Central memory CD4-positive, alpha-beta T cell (primary cell): ENCODE measurements at places on chromosomes 6 and 20.

DNA sequence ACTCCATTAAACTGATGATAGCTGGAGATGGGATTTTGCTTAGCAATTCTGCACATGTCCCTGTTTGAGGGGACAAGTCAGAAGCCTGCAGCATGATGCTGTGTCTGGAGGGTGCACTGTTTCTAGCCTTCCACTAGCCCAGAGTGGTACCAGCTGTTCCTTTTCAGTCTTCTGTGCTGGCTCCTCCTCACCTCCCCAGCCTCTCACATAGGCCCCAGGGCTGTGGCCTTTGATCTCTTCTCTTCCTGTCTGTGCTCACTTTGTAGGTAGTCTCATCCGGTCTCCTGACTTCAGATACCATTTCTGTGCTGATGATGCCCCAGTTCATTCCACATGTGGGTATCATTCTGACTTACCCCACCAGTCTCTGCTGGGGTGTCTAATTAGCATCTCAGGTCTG is 126.3 kb downstream of the HIVEP1 start:
- DNase-seq, result peak; percentile 65

DNA sequence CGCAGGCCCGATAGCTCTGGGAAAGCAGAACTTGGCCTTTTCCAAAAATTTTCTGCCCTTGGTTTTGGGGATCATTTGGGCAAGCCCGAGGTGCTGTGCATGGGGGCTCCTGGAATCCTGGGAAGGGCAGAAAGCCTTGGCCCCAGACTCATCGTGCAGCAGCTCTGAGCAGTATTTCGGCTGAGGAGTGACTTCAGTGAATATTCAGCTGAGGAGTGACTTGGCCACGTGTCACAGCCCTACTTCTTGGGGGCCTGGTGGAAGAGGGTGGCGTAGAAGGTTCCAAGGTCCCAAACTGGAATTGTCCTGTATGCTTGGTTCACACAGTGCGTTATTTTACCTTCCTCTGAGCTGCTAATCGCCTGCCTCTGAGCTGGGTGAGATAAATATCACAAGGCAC is 1.1 kb upstream of the BMP2 start:
- no peak for DNase-seq

- peak; percentile 42 for DNase-seq
Observed at GRCh38 chr6:154928325-154928922, 66.7 kb upstream of the TIAM2 start.

GRCh38 chr6:167962711-167963110 is 34.8 kb upstream of the KIF25 start:
- DNase-seq, result no peak

GRCh38 chr6:135854799-135855198 is 3.3 kb downstream of the PDE7B start:
- no peak for DNase-seq

DNA sequence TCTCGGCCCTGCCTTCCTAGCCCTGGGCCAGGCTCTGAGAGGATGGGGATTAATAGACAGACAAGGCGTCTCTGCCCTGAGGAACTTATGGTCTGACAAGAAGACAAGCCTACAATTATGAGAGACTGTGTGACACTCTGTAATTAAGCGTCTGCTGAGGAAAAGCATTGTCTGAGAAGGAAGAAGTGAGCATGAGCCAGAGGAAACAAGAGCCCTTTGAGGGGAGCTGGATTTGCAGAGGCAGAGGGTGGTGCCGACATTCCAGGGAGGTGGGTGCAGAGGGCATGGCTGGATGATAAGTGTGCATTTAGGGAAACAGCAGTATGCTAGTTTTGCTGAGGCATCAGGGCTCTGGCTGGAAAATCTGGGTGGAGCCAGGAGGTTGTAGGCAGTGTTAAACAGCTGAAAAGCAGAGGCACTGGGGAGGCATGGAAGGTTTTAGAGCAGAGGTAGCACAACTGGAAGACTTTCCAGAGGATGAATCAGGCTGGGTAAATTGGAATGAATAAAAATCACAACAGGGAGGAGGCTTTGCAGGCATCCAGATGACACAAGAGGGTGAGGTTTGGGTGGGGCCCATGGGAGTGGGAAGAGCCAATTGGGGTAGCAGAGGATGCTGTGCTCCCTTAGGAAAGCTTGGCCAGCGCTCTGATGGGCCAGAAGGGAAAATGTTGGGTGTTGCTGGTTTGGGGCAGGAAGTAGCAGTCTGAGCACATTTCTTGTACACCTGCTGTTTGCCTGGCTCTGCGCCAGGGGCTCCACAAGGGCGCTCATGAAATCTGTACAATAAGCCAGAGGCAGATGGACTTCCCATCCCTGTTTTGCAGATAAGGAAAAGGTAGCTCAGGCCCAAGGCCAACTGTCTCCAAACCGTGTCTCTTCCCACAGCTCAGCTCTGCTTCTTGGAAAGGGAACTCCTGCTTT is 74.0 kb upstream of the MYL9 start:
- peak; percentile 59 for DNase-seq

DNA sequence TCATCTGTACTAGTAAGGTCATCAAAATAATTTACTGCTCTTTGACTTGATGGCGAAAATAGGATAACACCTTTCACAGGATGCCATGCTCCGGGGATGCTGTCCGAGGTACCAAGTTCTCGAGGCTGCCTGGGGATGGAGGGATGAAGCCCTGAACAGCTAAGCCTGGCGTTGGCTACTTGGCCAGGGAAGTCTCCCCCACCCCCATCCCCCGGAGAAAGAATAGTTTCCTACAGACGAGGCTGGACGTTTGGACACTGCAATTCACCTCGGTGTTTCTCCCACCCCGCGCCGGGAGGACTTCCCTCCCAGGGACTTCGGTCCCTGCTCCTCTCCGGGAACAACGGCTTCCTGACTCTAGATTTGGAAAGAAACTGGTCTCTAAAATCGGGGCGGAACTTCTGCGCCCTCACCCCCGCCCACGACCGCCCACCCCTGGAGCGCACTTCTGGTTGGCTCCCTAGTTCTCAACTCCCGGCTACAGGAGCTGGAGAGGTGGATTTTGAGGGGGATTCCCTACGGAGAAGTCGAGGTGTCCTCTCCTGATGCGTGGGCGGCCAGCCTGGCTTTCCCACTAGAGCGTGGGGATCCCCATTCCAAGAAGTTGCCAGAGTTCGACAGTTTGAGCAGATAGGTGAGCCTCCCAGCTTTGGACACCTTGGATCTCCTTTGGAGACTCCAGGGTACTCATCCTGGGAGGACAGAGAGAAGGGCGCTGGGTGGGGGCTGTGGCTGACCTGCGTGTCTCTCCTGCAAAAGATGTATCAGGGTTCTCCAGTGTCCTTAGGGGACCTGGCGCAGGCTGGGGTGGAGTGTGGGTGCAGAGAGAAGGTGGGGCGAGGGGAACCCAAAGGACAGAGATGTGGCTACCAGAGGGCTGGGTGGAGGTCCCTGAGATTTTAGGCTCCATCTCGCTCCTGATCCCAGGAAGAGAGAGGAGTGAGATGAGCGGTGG is 1.1 kb downstream of the PCSK2 start:
- no peak for DNase-seq

GRCh38 chr20:3172933-3173609 is at the start of gene LZTS3:
Gene LZTS3 (minus strand): TSS chr20:3173549. CDS start chr20:3167163, 6,386 bp downstream.
- peak; percentile 87 for DNase-seq

DNA sequence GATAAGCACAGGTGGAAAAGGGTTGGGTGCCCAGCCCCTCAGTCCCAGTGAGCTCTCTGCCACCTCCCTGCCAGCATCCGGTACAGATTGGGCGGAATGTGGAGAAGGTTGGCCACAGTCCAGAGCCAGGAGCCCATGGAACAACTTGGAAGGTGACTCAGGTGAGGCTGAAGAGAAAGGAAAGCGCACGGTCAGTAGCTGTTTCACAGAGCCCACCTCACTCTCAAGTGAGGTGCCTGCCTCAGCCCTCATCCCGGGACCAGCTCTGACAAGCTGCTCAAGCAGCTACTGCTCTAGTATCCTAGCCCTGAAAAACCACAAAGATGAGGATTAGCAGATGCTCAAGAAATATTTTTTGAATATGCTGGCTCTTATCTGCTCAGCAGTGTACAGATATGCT is 1.1 kb upstream of the MMP24OS start:
- no peak for DNase-seq

- DNase-seq, result no peak
Observed at GRCh38 chr6:37637562-37638413, 59.9 kb downstream of the MDGA1 start.

DNA sequence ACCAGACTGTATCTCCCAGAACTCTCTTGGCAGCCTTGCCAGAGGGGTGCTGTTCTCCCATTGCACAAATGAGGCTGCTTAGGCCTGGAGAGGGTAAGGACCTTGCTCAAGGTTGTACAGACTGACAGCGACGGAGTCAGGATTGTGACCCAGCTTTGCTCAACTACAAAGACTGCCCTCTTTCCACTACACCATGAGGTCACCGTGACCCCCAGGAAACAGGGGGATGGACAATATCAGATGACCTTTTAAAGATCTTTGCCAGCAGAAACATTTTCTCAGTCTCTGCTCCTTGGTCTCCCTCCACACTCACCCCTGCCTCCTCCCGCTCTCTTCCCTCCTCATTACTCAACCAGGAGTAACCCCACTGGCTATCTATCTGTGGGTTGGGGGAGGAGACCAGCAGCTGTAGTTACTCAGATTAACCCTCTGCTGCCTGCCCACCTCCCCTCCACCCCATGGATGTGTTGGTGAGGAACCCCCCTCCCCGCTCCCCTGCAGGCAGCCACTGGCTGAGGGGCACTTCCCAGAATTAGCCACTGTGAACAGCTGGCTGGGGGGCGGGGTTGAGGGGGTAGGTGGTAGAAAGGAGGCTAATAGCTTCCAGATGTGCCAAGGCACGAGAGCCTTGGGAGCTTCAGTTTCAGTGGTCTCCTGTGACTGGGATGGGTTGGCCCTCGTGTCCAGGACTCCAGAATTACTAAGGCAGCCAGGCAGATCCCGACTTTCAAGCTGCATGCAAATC is 26.9 kb upstream of the MRPS18A start:
- no peak for DNase-seq

GRCh38 chr6:138493413-138493812 is 5.9 kb downstream of the NHSL1 start:
- no peak for DNase-seq

DNA sequence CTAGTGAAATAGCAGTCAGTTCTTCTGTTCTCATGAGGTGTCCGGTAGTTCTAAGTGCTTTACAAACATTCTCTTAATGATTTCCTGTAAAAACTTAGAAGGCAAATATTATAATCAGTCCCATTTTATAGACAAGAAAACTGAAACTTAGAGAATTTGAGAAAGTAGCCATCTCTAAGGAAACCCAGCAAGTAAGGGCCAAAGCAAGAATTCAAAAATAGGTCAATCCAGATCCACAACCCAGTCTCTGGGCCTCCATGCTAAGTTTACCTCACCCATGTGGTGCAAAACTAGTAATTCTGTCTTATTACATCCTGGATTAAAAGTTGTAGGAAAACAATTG is 27.6 kb upstream of the ASXL1 start:
- DNase-seq, result no peak

DNA sequence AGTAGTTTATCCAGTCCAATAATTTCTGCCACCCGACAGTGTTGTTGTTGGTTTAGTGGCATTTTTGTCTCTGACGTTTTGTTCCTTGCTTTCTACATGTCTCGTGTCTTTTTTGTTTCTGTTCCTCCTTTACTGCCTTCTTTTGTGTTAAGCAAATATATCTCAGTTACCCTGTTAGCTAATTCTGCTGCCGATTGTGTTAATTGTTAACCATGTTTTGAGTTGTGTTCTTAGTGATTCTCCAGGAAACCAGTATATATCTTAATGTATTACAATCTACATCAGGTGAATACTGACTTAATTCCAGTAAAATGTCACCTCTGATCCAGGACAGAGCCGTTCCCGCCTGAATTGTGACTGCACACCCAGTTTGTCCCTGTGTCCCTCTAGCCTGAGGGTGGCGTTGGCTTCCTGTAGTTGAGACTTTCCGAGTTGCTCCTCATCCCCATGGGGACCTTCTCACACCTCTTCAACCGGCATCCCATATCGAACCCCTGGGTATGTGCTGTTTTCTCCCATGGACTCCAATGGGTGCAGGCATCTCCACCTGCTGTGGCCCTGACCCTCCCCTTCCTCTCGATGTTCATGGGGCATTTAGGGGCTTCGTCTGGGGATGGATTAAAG is 35.8 kb upstream of the BHLHE23 start:
- no peak for DNase-seq

- DNase-seq, result no peak
Observed at GRCh38 chr20:24543168-24543567, 73.7 kb downstream of the SYNDIG1 start.

GRCh38 chr20:54433636-54434035 is 41.8 kb upstream of the DOK5 start:
- no peak for DNase-seq

- DNase-seq, result no peak
Observed at GRCh38 chr6:47134476-47135189, 92.5 kb upstream of the ADGRF1 start.

- DNase-seq, result no peak
Observed at GRCh38 chr20:59573837-59574236, 30.5 kb upstream of the PHACTR3 start.

GRCh38 chr6:28738396-28738765 is 185.4 kb downstream of the TRIM27 start:
- no peak for DNase-seq

- DNase-seq, result no peak
Observed at GRCh38 chr20:62345681-62346370, 21.3 kb downstream of the LAMA5 start.

DNA sequence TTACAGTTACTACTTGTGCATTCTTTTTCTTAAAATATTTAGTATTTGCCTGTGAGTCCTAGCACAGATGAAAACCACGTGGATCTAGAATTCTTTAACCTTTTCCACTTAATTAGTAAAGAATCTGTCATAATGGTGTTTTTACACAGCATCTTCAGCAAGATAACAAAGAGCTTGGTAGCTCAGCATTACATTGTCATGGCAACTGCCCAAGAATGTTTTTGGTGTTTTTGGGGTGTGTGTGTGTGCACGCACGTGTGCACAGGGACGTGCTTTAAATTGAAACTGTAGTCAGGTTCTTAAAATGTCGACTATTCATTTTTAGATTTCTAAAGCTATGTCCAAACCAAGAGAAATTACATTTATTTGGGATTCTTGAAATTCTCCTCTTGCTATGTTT is 108.0 kb downstream of the FIG4 start:
- no peak for DNase-seq

- peak; percentile 35 for DNase-seq
Observed at GRCh38 chr20:60262967-60263603, 304.9 kb downstream of the CDH26 start.

DNA sequence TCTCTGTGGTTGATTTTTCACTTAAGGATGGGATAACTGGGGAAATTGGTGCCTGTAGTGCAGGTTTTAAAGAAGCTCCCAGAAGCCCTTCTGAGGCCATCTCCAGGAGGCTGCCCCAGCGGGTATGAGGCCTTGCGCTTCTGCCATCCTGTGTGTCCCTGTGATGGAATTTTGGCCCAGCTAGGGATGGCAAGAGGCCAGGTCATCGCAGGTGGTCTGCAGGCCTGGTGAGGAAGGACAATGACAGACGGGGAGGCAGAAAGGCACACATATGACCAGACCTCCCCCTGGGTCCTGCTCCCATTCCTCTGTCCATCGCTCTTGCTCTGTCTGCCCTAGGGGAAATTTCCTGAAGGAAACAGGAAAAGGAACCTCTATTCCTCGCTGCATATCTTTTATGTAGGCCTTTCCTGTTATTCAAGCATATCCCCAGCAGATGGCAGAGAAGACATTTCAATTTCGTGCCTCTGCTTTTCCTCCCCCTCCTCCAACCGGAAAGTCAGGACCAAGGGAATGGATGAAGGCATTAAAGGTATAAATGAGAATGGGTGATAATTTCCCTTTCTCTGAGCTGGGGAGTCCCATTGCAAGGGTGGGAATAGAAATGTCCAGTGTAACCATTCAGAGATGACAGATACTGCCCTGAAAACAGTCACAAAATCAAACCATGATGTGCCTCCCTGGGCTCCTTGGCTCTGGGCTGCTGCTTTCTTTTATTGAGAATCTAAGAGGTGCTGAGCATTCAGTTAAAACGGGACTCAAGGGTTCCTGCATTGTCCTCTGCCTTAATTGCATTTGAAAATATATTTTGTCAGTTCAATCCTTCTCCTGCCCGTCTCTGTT is 17.6 kb upstream of the HLA-F start:
- DNase-seq, result no peak
